ENCODE measurements at places on chromosomes 16 and 17. TPM values are rescaled to one million over a fixed set of nuclear protein-coding genes. Genes with fewer than 3 reads are reported as not detected.

- H3K4me3 ChIP-seq: no peak overlapping the region
- H3K27ac ChIP-seq: no peak overlapping the region
- DNase-seq: no peak
Measured at GRCh38 chr16:77238593-77238992, 39.4 kb downstream of the SYCE1L start.

- no peak for DNase-seq
- no peak overlapping the region for H3K27ac ChIP-seq
- no peaks in the 10 kb centered on the region for H3K4me1 ChIP-seq
- H3K27me3 ChIP-seq: no peaks in the 10 kb centered on the region
Measured at GRCh38 chr16:48676836-48677235, 66.9 kb upstream of the N4BP1 start.

DNA sequence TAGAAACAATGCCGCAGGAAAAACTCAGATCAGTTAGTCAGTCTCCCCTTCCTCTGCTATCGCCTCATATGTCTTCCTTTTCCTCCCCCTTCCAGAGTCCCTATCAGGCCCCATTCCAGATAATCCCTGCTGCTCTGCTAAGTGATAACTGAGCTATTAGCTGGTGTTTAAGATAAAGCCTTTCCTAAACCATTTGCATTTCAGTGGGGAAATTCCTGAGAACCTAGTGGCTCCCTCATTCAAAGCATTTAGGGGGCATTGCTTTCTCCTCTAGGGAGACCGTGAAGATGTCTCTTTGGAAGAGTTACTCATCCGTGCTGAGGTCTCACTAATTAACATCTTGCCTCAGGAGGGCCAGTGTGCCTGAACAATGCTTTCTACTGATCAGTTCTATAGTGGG is 401.6 kb downstream of the NPIPA7 start:
- H3K27me3 ChIP-seq: no peaks in the 10 kb centered on the region
- no peaks in the 10 kb centered on the region for H3K36me3 ChIP-seq
- no peaks in the 10 kb centered on the region for H3K4me1 ChIP-seq
- H3K27ac ChIP-seq: no peak overlapping the region

- no peaks in the 10 kb centered on the region for H3K36me3 ChIP-seq
- no peak overlapping the region for H3K27ac ChIP-seq
- peaks cover 27% of the 10 kb centered on the region for H3K4me1 ChIP-seq
- peaks cover 9% of the 10 kb centered on the region for H3K27me3 ChIP-seq
- no peak overlapping the region for H3K4me3 ChIP-seq
Measured at GRCh38 chr17:81526662-81527571, 1.3 kb upstream of the FSCN2 start.

DNA sequence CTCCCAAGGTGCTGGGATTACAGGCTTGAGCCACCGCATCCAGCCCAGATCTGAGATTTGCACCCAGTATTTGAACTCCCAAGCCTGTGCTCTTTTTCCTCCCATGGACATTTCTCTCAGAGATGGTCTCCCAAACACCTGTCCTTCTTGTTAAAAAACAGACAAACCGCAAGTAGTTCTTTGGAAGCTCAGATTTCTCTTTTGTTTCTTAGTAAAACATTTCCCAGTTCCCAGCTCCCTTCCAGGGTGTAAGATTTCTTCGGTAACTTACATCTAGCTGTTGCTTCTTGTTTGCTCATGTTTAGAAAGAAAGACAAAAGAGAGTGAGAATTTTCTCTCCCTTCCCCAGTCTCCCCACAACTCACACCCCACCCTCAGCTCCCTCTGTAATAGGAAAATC is 36.2 kb downstream of the IL4R start:
- peaks cover 11% of the 10 kb centered on the region for H3K4me1 ChIP-seq
- peaks cover 89% of the 10 kb centered on the region for H3K36me3 ChIP-seq
- DNase-seq: no peak
- H3K4me3 ChIP-seq: no peak overlapping the region
- no peaks in the 10 kb centered on the region for H3K27me3 ChIP-seq

DNA sequence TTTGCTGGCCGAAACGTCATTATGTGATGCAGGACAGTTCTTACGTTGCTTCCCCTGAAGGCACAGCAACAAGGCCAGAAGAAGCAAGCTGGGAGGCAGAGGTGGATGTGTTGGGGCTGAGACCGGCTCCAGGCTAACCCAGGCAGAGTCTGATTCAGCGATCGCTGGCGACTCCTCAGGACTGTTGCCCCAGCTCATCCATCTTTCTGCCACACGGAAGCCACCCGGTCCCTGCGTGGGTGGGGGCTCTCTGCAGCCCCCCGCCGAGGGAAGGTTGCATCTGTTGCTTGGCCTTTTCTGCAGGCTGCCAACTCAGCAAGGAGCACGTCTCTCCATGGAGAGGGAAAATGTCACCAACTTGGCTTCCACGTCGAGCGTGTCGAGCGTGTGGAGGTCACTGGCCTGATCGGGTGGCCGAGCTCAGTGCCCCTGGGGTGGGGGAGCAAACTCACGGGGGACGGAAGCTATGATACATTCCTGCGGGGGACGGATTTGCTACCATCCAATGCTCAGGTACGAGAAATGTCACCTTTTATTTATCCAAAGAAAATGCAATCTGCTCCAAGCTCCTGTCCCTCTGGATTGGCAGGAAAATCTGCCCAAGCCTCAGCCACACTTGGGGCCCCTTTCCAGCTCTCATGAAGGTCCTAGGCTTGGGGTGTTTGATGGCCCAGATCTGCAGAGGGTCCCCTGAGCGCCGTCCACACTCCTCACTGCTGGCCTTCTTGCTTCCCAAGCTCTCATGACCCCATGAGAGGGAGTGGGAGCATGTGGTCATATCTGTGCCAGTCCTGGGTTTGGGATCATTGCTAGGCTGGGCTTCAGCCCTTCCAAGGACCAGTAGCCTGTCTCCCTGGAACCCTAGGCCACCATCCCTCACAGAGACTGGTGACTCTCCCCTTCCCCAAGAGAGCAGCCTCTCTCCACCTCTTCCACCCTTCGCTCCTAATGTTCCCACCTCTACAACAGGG is 69.4 kb downstream of the RPH3AL start:
- H3K4me3 ChIP-seq: no peak overlapping the region
- H3K36me3 ChIP-seq: no peaks in the 10 kb centered on the region
- H3K27me3 ChIP-seq: no peaks in the 10 kb centered on the region
- H3K27ac ChIP-seq: no peak overlapping the region

DNA sequence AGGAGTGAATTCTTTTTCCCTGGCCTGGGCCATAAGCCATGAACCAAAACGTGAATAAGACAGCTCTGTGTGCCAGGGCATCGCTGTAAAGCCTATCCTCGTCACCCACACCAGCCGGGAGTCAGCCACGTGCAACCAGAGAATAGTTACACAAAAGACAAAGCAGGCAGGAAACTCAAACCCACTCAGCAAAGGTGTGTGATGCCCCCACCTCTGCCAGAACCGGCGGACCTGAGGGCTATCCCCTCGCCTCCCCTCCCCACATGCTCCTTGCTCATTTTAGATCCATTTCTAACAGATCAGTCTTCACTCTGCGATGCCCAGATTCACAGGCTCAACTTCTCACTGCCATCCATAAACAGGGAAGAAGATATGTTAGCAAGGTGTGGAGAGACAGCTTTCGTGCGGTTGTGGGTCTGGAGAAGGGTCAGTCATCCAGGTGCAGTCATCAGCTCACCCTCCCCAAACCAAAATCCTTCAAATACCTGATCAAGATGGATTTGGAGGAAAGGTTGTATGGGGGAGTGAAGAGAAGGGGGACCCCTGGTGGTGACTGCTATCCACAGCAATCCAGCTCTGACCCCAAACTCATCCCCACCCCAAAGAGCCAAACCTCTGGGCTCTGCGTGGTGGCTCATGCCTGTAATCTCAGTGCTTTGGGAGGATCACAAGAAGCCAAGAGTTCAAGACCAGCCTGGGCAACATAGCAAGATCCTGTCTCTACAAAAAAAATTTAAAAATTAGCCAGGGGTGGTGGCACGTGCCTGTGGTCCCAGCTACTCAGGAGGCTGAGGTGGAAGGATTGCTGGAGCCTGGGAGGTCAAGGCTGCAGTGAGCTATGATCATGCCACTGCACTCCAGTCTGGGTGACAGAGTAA is 219.2 kb downstream of the C16orf78 start:
- H3K4me1 ChIP-seq: no peaks in the 10 kb centered on the region
- no peaks in the 10 kb centered on the region for H3K27me3 ChIP-seq
- no peaks in the 10 kb centered on the region for H3K36me3 ChIP-seq

GRCh38 chr17:9484789-9485188 is 90.8 kb downstream of the STX8 start:
- no peak for DNase-seq
- H3K4me1 ChIP-seq: no peaks in the 10 kb centered on the region
- no peak overlapping the region for H3K4me3 ChIP-seq
- H3K27me3 ChIP-seq: no peaks in the 10 kb centered on the region
- H3K27ac ChIP-seq: no peak overlapping the region

PSMC3IP gene
- total RNA-seq: 0.61 TPM

OR1A1 gene
- total RNA-seq: not detected

MYH1 gene
- total RNA-seq: not detected

CNGB1 gene
- not detected for total RNA-seq

GLIS2 gene
- 0.47 TPM for total RNA-seq

CASKIN1 gene
- total RNA-seq: not detected

CRYM gene
- 2.0 TPM for total RNA-seq

Measured in esophagus squamous epithelium (tissue), 5 donors.